CD4-positive, CD25-positive, alpha-beta regulatory T cell (primary cell): ENCODE measurements at places on chromosomes 5 and 9. TPM values are rescaled to one million over a fixed set of nuclear protein-coding genes. Genes with fewer than 3 reads are reported as not detected.
A peak's percentile ranks its signal among the peaks of the same experiment; 100 is the strongest.

NFIB gene
- polyA plus RNA-seq, result not detected

FBXL7 gene
- not detected for polyA plus RNA-seq

GARNL3 gene
- not detected for polyA plus RNA-seq

TAS2R1 gene
- polyA plus RNA-seq, result not detected

QRFP gene
- not detected for polyA plus RNA-seq

GFI1B gene
- not detected for polyA plus RNA-seq

PCDHAC1 gene
- not detected for polyA plus RNA-seq

- no peak overlapping the region for H3K4me3 ChIP-seq
- H3K27ac ChIP-seq, result no peak overlapping the region
- H3K27me3 ChIP-seq, result no peaks in the 10 kb centered on the region
- H3K4me1 ChIP-seq, result peaks cover 24% of the 10 kb centered on the region
- DNase-seq, result no peak
These were observed 15.9 kb downstream of the ATP6V0E1 start for GRCh38 chr5:172999372-172999973.

DNA sequence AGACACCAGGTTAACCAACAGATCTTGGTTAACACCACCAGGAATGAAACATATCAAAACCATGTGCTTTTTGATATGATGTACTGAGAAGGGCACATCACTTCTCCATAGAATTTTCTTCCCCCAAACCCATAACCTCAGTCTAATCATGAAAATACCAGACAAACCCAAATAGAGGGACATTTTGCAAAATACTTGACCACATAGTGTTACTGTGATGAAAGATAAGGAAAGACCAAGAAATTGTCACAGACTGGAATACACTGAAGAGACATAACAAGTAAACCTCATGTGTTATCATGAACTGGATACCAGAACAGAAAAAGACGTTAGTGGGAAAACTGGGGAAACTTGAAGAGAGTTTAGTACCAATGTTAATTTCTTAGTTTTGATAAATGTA, 74.9 kb upstream of the VCAN start:
- no peaks in the 10 kb centered on the region for H3K36me3 ChIP-seq
- no peak overlapping the region for H3K27ac ChIP-seq
- no peak for DNase-seq
- H3K4me1 ChIP-seq, result no peaks in the 10 kb centered on the region
- no peak overlapping the region for H3K4me3 ChIP-seq
- H3K27me3 ChIP-seq, result peaks cover 3% of the 10 kb centered on the region

GRCh38 chr9:21160178-21160577, 6.3 kb downstream of the IFNA21 start:
- peak; percentile 75 for DNase-seq
- no peak overlapping the region for H3K27ac ChIP-seq
- no peaks in the 10 kb centered on the region for H3K36me3 ChIP-seq
- no peaks in the 10 kb centered on the region for H3K27me3 ChIP-seq
- H3K4me3 ChIP-seq, result peak overlapping the region; percentile 64
- H3K4me1 ChIP-seq, result peaks cover 5% of the 10 kb centered on the region

DNA sequence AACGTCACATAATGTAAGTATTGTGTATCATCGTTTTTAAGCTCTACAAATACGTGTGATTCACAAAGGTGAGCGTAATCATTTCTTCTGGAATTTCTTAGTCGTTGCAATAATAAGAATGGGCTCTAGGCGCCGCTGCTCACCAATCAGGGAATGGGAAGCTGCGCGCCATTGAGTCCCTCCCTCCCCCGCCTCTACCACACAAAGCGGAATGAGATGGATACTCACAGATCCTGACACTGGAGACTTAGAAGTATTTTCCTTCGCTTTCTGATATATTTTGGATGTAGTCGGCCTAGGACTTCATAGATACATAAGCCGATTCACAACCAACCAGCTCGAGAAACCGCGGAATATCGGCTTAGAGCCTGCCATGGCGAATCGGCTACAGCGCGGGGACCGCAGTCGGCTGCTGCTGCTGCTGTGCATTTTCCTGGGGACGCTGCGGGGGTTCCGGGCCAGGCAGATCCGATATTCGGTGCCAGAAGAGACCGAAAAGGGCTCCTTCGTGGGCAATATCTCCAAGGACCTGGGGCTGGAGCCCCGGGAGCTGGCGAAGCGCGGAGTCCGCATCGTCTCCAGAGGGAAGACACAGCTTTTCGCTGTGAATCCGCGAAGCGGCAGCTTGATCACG, at the start of gene PCDHGA11:
Gene PCDHGA11, plus strand, starts transcription at position 197 of the 634 bp plus-strand sequence. Its CDS starts 177 bp downstream, at position 374.
- DNase-seq, result peak; percentile 55
- H3K4me1 ChIP-seq, result peaks cover 9% of the 10 kb centered on the region
- H3K36me3 ChIP-seq, result no peaks in the 10 kb centered on the region
- peak within 1 kb of the TSS; percentile 34 for H3K4me3 ChIP-seq
- no peak within 1 kb of the TSS for H3K27ac ChIP-seq

DNA sequence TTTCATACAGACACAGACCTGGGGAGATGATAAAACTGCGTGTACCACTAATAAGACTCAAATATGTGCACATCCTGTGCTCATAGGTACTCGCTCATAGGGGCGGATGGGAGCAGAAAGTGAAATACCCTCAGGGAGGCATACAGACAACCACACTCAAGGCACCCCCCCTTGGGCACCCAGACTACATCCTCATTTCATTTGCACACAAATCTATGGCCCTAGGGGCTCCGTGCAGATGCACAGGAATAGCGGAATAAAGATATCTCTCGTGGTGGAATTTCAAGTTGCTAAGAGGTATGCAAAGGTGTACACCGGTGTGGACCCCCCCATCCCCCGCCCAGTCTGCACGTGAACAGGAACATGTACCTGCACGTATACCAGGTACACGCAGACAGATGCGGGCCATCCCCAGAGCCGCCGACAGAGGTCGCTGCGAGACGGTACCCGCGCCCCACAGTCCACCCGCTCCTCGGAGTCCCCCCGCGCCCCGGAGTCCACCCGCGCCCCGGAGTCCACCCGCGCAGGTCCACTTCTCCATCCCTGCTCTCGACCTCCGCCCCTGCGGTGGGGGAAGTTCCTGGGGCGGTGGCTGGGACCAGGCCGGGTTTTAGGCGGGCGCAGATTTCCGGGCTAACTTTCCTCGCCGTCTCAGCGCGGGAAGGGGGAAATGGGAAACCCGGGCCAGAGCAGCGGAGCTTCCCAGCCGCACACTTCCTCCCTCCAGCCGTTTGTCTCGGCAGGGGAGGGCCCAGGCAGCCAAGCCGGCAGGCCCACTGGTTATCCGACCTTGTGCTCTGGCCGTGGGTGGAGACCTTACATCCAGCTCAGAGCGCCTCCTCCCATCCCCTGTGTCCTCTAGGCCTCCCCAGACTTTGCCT, 1.0 kb upstream of the IL12B start:
- peak; percentile 53 for DNase-seq
- H3K27me3 ChIP-seq, result peaks cover 3% of the 10 kb centered on the region
- H3K4me1 ChIP-seq, result peaks cover 12% of the 10 kb centered on the region
- H3K4me3 ChIP-seq, result peak overlapping the region; percentile 18
- H3K36me3 ChIP-seq, result no peaks in the 10 kb centered on the region

DNA sequence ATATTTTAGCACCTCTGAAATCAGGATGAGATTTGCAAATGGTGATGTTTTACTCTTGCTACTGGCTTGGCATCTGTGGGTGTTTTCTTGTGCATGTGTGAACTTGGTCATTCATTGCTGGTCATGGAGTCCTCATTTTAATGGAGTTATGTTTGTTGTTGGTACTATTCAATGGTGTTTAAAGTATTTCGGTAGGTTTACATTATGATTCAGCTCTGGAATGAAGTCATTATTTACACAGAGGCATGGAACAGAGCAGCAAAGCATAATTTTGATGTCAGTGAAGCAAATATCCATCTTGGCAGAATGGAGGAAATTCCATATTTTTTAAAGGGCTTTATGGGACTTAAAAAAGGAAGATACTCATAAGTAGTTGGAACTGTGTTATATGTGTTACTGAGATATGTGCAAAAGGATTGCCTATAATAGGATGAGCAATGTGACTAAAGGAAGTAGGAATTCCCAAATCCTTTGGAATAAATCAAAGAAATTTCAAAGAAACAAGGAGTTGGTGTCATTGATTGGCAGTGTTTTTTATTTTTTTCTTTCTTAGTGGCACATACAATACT, 147.4 kb downstream of the ACTBL2 start:
- no peaks in the 10 kb centered on the region for H3K27me3 ChIP-seq
- no peak overlapping the region for H3K4me3 ChIP-seq
- no peaks in the 10 kb centered on the region for H3K36me3 ChIP-seq
- no peak overlapping the region for H3K27ac ChIP-seq

DNA sequence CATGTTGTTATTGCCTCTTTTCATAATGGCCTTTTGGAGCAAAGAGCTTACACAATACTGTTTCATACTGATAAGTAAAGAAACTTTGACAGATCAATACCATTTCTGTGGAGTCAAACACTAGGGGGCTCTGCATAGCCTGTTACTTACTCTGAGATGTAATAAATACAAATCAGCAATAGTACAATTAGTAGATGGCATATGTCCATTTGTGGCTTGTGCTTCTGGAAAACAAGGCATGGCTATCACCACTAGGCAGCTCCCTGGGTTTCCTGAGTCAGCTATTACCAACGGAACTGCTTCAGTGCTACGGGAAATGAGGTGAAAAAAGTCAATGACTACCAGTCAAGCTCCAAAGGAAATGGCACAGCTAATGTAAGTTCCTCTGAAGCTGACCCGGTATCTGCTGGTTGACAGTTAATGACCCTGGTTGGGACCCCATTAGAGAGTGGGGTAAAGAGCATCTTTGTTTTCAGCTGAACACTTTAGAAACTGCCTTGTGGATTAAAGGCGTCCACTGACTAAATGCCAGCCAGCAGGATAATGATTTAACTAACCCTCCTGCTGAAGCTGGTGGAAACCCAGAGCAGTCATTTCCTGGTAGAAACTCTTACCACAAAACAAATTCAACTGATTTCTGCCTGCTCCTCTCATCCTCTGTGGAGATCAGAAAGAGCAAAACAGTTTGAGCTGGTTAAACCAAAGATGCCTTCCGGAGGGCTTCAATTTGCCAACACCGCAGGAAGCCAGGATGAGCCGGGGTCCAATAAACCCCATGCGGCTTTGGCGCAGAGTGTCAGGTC, 69.0 kb upstream of the FAM169A start:
- H3K4me1 ChIP-seq, result peaks cover 13% of the 10 kb centered on the region
- DNase-seq, result no peak
- H3K36me3 ChIP-seq, result no peaks in the 10 kb centered on the region
- H3K27ac ChIP-seq, result peak overlapping the region; percentile 6

GRCh38 chr5:79955356-79955895, 35.6 kb downstream of the MTX3 start:
- H3K36me3 ChIP-seq, result no peaks in the 10 kb centered on the region
- H3K27me3 ChIP-seq, result no peaks in the 10 kb centered on the region
- no peak for DNase-seq
- no peak overlapping the region for H3K27ac ChIP-seq

DNA sequence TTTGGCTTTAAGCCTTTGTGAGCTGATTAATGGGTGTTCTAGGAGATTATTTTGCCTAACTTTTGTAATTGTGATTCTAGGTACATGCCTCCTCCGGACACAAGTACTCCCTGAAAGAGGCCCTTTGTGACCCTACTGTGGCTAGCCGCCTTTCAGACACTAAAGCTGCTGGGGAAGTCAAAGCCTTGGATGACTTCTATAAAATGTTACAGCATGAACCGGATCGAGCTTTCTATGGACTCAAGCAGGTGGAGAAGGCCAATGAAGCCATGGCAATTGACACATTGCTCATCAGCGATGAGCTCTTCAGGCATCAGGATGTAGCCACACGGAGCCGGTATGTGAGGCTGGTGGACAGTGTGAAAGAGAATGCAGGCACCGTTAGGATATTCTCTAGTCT, 13.6 kb downstream of the ITGA1 start:
- no peak for DNase-seq
- no peaks in the 10 kb centered on the region for H3K36me3 ChIP-seq
- H3K27ac ChIP-seq, result peak overlapping the region; percentile 29
- no peaks in the 10 kb centered on the region for H3K27me3 ChIP-seq
- H3K4me3 ChIP-seq, result peak overlapping the region; percentile 97

GRCh38 chr5:150625831-150626746, 14.4 kb upstream of the SYNPO start:
- no peak overlapping the region for H3K27ac ChIP-seq
- no peak overlapping the region for H3K4me3 ChIP-seq
- DNase-seq, result no peak
- H3K36me3 ChIP-seq, result no peaks in the 10 kb centered on the region
- peaks cover 8% of the 10 kb centered on the region for H3K27me3 ChIP-seq
- peaks cover 8% of the 10 kb centered on the region for H3K4me1 ChIP-seq

DNA sequence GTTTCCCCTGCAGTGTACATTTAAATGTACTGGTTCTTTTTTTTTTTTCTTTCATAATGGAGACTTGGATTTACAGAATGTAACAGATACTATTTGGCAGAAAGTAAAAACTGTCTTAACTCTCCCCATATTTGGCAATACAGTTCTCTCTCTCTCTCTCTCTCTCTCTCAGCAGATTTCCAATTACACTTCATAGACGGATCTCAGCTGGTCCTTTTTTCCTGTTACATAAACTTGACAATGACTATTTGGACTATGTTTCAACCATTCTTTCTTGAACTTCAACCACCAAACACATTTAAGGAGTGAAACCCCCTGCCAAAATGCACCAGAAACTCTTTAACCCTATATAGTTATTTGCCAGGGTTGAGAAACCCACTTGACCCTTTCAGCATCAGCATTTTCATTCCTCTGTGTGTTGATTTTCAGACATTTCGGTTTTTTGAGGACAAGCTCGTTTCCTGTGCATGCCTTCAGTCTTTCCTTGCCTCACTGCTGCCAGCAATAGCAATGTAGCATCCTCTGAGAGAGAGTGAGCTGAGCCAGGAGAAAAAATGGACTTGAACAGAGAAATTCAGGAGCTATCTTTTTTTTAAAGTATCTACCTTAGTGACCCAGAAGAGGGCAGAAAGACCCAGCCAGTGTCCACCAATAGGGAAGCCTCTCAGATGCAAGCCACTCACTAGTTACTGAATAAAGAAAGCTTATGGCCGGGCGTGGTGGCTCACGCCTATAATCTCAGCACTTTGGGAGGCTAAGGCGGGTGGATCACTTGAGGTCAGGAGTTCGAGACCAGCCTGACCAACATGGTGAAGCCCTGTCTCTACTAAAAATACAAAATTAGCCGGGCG, 26.0 kb upstream of the GNA14 start:
- no peak overlapping the region for H3K27ac ChIP-seq
- no peaks in the 10 kb centered on the region for H3K36me3 ChIP-seq
- no peak overlapping the region for H3K4me3 ChIP-seq
- no peaks in the 10 kb centered on the region for H3K4me1 ChIP-seq
- peaks cover 3% of the 10 kb centered on the region for H3K27me3 ChIP-seq
- peak; percentile 2 for DNase-seq

DNA sequence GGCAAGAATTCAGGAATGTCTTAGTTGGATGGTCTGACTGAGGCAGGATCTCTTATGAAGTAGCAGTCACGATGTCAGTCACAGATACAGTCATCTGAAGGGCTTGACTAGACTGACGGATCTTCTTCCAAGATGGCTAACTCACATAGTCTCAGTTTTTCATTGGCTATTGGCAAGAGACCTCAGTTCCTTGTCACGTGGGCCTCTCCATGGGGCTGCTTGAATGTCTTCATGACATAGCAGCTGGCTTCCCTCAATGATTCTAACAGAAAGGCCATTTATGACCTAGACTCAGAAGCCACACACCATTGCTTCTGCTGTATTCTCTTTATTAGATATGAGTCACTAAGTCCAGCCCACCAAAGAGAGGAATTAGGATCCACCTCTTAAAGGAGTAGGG, 4.7 kb downstream of the APC start:
- no peaks in the 10 kb centered on the region for H3K27me3 ChIP-seq
- H3K4me3 ChIP-seq, result no peak overlapping the region
- DNase-seq, result no peak
- no peak overlapping the region for H3K27ac ChIP-seq
- H3K36me3 ChIP-seq, result no peaks in the 10 kb centered on the region
- H3K4me1 ChIP-seq, result peaks cover 12% of the 10 kb centered on the region

GRCh38 chr9:37035648-37036370, 1.7 kb upstream of the PAX5 start:
- peak overlapping the region; percentile 51 for H3K4me3 ChIP-seq
- no peak overlapping the region for H3K27ac ChIP-seq
- peaks cover 47% of the 10 kb centered on the region for H3K4me1 ChIP-seq
- peaks cover 58% of the 10 kb centered on the region for H3K27me3 ChIP-seq
- no peak for DNase-seq
